Activated B cell treated with CpG ODN at 0.5 μM for 24 hours (primary cell): ENCODE measurements at places on chromosomes 6 and 20. TPM values are rescaled to one million over a fixed set of nuclear protein-coding genes. Genes with fewer than 3 reads are reported as not detected.
A peak's percentile ranks its signal among the peaks of the same experiment; 100 is the strongest.

GRCh38 chr6:71982389-71982788, 96.0 kb downstream of the RIMS1 start:
- no peak for DNase-seq
- no peak overlapping the region for H3K4me3 ChIP-seq
- no peaks in the 10 kb centered on the region for H3K27me3 ChIP-seq
- no peaks in the 10 kb centered on the region for H3K4me1 ChIP-seq
- H3K36me3 ChIP-seq: no peaks in the 10 kb centered on the region

GRCh38 chr6:142900227-142900971, 44.6 kb downstream of the HIVEP2 start:
- H3K27ac ChIP-seq: no peak overlapping the region
- DNase-seq: no peak
- H3K4me1 ChIP-seq: peaks cover 34% of the 10 kb centered on the region

Gene LCA5
- total RNA-seq: 0.17 and 0.18 TPM in 2 replicates

DNA sequence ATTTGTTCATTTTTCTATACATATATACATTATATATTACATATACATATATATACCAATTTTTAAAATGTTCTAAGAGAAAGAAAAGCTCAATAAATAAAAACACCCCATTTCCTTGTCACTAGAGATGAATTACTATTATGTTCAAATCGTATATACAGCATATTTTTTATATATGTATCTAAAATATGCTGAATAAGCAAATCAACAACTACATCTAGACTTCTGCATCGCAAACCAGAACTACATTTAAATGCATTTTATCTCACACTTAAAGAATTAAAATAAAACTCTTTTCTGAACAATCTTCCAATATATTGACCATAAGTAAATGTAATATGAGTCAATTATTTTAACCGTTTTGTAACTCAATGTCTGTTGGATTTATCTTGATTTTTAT, 133.9 kb downstream of the LAMA2 start:
- no peak overlapping the region for H3K4me3 ChIP-seq
- H3K36me3 ChIP-seq: no peaks in the 10 kb centered on the region
- H3K27ac ChIP-seq: no peak overlapping the region
- no peaks in the 10 kb centered on the region for H3K27me3 ChIP-seq
- no peaks in the 10 kb centered on the region for H3K4me1 ChIP-seq

GRCh38 chr20:32845786-32846185, 12.9 kb upstream of the EFCAB8 start:
- H3K4me1 ChIP-seq: no peaks in the 10 kb centered on the region
- no peak for DNase-seq
- no peaks in the 10 kb centered on the region for H3K27me3 ChIP-seq
- no peak overlapping the region for H3K27ac ChIP-seq

GRCh38 chr6:54775576-54775975, 71.0 kb upstream of the FAM83B start:
- H3K4me1 ChIP-seq: no peaks in the 10 kb centered on the region
- no peak for DNase-seq
- H3K4me3 ChIP-seq: no peak overlapping the region
- H3K27ac ChIP-seq: no peak overlapping the region
- H3K27me3 ChIP-seq: no peaks in the 10 kb centered on the region

DNA sequence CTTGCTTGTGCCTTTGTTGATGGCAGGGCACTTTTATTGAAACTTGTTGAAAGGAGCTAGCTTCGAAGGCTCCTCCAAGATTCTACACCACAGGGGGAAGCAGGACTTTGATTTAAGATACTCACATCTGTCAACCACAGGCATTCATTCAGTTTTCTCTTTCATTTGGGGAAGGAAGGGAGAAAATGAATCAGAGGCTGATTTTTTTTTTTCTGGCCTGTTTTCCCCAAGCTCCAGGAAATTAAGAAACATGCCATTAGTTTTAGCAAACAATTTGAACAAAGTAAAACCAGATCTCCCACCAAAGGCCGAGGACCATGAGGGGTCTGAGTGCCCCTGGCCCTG, 8.7 kb upstream of the APCDD1L start:
- H3K27me3 ChIP-seq: no peaks in the 10 kb centered on the region
- H3K4me1 ChIP-seq: no peaks in the 10 kb centered on the region
- H3K36me3 ChIP-seq: no peaks in the 10 kb centered on the region
- H3K27ac ChIP-seq: no peak overlapping the region
- no peak overlapping the region for H3K4me3 ChIP-seq

GRCh38 chr6:132506461-132506860, 6.5 kb downstream of the STX7 start:
- peak overlapping the region; percentile 77 for H3K27ac ChIP-seq
- peaks cover 92% of the 10 kb centered on the region for H3K4me1 ChIP-seq
- H3K36me3 ChIP-seq: peaks cover 81% of the 10 kb centered on the region

DNA sequence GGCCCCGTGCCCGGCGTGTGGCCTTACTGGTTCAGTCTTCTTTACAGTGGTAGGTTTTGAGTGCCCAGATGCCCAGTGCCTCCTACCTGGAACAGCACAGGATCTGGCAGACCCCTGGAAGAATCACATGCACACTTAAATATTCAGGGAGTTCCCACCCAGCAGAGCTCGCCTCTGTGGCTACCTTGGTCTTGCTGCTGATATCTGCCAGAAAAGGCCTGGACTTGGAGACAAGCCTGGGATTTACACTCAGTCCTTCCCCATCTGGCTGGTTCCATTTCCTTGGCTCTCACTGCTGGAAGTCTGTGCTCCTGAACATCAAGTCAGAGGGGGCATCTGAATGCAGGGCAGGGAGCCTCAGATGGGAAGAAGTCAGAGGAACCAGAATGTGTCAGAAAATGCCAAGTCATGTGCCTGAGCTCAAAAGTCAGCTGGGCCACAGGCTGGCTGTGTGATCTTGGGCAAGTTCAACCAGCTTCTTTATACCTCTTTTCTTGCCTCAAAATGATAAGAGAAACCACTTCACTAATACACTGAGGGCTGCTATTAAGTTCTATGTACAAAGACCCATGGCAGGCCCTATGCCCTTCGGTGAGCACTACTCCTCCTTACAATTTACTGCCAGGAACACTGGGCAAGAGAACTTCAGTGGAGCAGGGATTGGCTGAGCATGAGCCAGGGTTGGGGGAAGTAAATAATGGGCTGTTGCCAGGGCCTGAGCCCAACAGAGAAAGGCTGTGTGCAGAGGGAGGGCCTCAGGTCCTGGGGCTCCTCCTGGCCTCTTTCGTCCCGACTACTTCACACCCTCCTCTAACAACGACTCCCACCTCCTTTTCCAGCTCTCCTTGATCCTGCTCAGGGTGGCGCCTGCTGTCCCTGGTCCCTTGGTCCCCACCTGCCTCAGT, 158.1 kb upstream of the PROKR2 start:
- no peak for DNase-seq
- no peak overlapping the region for H3K4me3 ChIP-seq
- peaks cover 2% of the 10 kb centered on the region for H3K4me1 ChIP-seq
- H3K27me3 ChIP-seq: no peaks in the 10 kb centered on the region

GRCh38 chr6:159996087-159996622, 27.3 kb downstream of the IGF2R start:
- H3K4me3 ChIP-seq: no peak overlapping the region
- H3K27me3 ChIP-seq: no peaks in the 10 kb centered on the region
- peaks cover 15% of the 10 kb centered on the region for H3K4me1 ChIP-seq
- peaks cover 76% of the 10 kb centered on the region for H3K36me3 ChIP-seq
- H3K27ac ChIP-seq: no peak overlapping the region

Gene CNR1
- total RNA-seq: 2.7 and 4.4 TPM in 2 replicates

DNA sequence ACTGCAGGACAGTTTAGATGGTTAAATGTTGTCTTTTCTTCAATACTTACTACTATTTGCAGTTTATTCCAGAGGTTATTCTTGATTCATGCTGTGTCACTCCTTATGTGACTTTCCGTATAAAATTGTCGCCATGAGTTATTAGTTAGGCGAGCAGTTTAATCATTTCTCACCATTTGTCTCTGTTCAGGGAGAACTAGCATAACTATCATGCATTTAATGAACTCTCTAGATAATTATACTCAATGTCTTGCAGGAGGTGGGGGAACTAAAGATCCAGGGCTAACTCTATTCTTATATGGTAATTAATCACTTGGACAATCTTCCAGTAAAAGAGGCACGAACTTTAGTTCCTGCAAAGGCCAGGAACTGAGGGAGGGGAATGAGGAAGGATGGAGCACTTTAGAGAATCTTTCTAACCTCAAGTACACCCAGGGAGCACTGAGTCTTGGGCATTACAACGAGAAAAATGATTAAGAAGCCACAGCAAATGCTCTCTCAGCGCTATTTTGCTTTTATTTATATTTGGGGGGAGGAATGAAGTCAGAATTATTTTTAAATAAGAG, 58.3 kb downstream of the IYD start:
- H3K27ac ChIP-seq: no peak overlapping the region
- no peak overlapping the region for H3K4me3 ChIP-seq
- H3K27me3 ChIP-seq: no peaks in the 10 kb centered on the region
- H3K36me3 ChIP-seq: no peaks in the 10 kb centered on the region
- no peak for DNase-seq
- no peaks in the 10 kb centered on the region for H3K4me1 ChIP-seq

GRCh38 chr6:15337582-15337981, 91.7 kb downstream of the JARID2 start:
- H3K27me3 ChIP-seq: no peaks in the 10 kb centered on the region
- H3K36me3 ChIP-seq: peaks cover 5% of the 10 kb centered on the region
- no peak for DNase-seq
- H3K27ac ChIP-seq: peak overlapping the region; percentile 27
- no peak overlapping the region for H3K4me3 ChIP-seq

DNA sequence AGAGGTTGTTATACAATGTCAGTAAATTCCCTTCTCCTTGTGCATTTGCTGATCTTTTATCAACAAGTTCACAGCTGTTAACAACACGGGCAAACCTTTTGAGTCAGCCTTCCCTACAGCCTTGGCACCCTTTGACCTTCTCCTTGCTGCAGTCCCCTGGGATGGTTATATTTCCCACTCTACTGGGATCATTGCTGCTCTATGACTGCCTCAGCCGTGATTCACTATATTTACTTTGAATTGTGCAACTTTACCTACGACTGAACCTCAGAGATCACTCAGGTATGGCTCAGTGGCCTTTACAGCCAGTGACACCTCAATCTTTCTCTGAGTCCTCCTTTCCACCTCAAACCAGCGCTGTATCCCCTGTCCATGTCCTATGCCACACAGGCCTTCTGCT, 1293.3 kb downstream of the EPHA7 start:
- H3K4me3 ChIP-seq: no peak overlapping the region
- no peaks in the 10 kb centered on the region for H3K27me3 ChIP-seq
- no peaks in the 10 kb centered on the region for H3K36me3 ChIP-seq
- no peak for DNase-seq

Gene ABRACL
- 63.5 and 63.8 TPM in 2 replicates for total RNA-seq

GRCh38 chr6:159035891-159036290, 8.9 kb downstream of the TAGAP start:
- DNase-seq: no peak
- H3K4me1 ChIP-seq: peaks cover 68% of the 10 kb centered on the region
- peak overlapping the region; percentile 100 for H3K27ac ChIP-seq
- no peaks in the 10 kb centered on the region for H3K27me3 ChIP-seq
- H3K36me3 ChIP-seq: peaks cover 72% of the 10 kb centered on the region

Gene BPI
- not detected in 2 replicates for total RNA-seq

Gene ULBP2
- 0.29 and 0.37 TPM in 2 replicates for total RNA-seq

Gene FRK
- 0.31 and 0.37 TPM in 2 replicates for total RNA-seq

Gene SCUBE3
- not detected in 2 replicates for total RNA-seq

GRCh38 chr6:25435416-25435985, 156.3 kb downstream of the CARMIL1 start:
- peaks cover 16% of the 10 kb centered on the region for H3K4me1 ChIP-seq
- no peak for DNase-seq
- peak overlapping the region; percentile 7 for H3K4me3 ChIP-seq
- no peak overlapping the region for H3K27ac ChIP-seq
- no peaks in the 10 kb centered on the region for H3K36me3 ChIP-seq
- H3K27me3 ChIP-seq: no peaks in the 10 kb centered on the region

- peaks cover 7% of the 10 kb centered on the region for H3K4me1 ChIP-seq
- DNase-seq: no peak
- no peaks in the 10 kb centered on the region for H3K27me3 ChIP-seq
- no peak overlapping the region for H3K27ac ChIP-seq
These were observed 4.3 kb upstream of the MCM3 start for GRCh38 chr6:52288841-52289240.

DNA sequence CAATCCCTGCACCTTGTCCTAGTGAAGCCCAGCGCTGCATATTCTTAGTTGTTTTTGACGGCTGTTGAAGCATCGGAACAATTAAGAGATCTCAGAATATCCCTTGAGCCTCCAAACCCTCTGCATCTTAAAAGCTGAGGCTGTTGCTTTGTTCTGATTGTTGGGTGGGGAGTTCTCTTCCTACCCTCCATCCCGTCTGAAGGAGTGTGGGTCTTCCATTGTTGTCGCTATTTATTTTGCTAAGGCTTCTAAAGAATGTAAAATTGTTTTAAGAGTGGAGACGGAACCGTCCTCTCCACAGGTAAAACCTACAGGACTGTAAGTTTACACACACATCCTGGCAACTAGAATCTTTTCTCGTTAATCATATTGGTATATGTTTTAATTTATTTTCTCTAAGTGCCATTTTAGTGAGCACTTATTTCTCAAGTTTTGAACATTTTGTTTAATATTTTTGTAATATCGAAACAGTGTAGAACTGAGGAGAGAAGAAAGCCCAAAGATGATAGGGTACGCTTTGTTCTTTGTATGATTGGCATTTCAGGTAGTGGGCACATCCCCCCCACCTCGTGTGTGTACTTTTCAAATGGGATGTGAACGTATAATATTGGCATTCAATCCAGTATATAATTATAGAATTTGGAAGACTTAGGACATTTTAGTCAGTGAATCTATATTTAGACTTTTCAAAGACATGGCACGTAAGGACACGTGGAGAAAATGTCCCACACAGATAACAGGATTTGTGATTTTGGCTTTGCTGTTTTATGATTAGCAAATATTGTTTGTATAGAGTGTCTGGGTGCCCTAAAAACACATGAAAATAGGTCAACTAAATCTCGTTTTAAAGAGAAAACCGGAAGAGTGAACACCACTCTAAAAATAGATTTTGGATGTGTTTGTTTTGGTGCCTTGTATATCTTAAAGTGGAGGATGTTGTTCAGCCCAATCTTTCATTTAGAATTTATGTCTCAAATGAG, 1.3 kb downstream of the RNF146 start:
- peaks cover 22% of the 10 kb centered on the region for H3K36me3 ChIP-seq
- H3K27me3 ChIP-seq: no peaks in the 10 kb centered on the region
- peak overlapping the region; percentile 93 for H3K4me3 ChIP-seq
- peaks cover 50% of the 10 kb centered on the region for H3K4me1 ChIP-seq

DNA sequence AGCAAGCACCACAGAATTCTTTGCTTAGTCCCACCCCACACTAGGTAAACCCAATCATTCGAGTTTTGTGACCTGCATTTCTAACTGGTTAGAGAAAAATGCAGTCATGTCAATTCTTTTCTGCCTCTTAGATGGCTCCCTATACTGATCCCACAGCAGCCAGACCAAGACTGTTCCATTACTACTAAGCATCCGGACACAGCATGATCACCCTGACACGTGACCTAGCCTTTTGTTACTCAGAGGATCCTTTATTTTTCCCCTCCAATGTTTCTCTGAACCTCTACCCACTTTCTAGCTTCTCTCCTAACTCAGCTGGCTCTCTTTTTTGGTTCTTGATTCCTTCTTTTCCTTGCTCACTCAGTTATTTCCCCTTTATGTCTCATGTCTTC, 87.9 kb downstream of the PDE10A start:
- no peak overlapping the region for H3K4me3 ChIP-seq
- no peaks in the 10 kb centered on the region for H3K4me1 ChIP-seq
- H3K27ac ChIP-seq: no peak overlapping the region
- H3K27me3 ChIP-seq: no peaks in the 10 kb centered on the region
- DNase-seq: no peak

- H3K4me1 ChIP-seq: no peaks in the 10 kb centered on the region
- H3K27me3 ChIP-seq: no peaks in the 10 kb centered on the region
- H3K27ac ChIP-seq: no peak overlapping the region
- no peak for DNase-seq
These were observed 379.6 kb downstream of the SYNE1 start for GRCh38 chr6:152257581-152257980.
